ENCODE measurements at places on chromosomes 11 and 22. TPM values are rescaled to one million over a fixed set of nuclear protein-coding genes. Genes with fewer than 3 reads are reported as not detected.

CHRM4 gene
- 0.18 TPM for polyA plus RNA-seq

- DNase-seq: peak; percentile 71
- peaks cover 30% of the 10 kb centered on the region for H3K4me1 ChIP-seq
These were observed at the start of gene ATXN10 for GRCh38 chr22:45671783-45672563. ATXN10 (plus strand) TSS chr22:45671834; CDS start chr22:45672064, 230 bp downstream.

DNA sequence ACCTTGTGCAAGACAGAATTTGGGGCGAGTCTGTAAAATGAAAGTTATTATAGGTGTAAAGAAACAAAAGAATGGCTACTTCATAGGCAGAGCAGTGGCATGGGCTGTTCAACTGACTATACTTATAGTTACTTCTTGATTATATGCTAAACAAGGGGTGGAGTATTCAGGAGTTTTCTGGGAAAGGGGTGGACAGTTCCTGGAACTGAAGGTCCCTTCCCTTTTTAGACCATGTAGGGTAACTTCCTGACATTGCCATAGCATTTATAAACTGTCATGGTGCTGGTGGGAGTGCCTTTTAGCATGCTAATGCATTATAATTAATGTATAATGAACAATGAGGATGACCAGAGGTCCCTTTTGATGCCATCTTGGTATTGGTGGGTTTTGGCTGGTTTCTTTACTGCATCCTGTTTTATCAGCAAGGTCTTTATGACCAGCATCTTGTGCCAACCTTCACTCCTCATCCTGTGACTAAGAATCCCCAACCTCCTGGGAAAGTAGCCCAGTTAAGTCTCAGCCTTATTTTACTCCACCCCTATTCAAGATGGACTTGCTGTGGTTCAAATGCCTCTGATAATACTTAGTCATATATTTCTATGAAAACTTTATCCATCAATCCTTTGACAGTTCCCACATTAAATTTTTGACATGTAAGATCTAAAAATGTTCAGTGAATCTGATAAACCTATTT, 118.6 kb downstream of the ARHGAP42 start:
- H3K27ac ChIP-seq: no peak overlapping the region
- no peaks in the 10 kb centered on the region for H3K36me3 ChIP-seq
- no peak overlapping the region for H3K4me3 ChIP-seq
- DNase-seq: no peak
- no peaks in the 10 kb centered on the region for H3K4me1 ChIP-seq

DNA sequence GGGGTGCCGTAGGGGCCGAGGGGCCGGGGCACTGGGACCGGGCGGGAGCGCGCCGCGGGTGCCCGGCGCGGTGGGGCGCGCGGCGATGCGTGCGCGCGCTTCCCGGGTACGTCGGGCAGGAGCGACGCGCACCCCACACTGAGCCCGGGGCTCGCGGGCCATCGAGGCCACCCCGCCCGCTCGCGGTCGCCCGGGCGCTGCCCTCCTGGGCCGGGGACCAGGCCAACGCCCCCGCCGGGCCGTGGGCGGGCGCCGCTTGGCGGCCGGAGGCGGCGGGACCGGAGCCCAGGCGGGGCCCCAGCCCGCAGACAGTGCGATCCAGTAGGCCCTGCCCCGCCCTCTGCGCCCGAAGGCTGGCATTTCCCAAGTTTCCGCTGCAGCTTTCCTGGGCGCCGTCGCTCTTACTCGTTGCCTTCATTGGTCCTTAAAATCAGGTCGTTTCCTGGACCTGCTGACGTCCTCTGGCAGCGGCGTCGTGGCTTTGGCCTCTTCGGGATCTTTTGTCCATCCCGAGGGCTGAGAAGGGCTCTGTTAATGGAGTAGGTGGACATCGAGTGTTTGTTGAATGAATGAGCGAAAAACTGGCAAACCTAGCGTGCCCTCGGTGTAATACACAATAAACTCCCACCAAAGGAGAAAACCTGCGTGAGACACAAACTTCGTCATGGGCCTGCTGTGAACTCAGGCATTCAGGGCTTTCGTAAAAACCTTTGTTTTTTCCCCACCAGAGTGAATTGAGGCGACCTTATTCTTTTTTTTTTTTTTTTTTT, 638 bp downstream of the PARVA start:
- peaks cover 3% of the 10 kb centered on the region for H3K4me1 ChIP-seq
- H3K27me3 ChIP-seq: peaks cover 21% of the 10 kb centered on the region
- no peaks in the 10 kb centered on the region for H3K36me3 ChIP-seq
- DNase-seq: peak; percentile 10
- H3K27ac ChIP-seq: no peak overlapping the region
- H3K4me3 ChIP-seq: peak overlapping the region; percentile 86

GRCh38 chr11:117395476-117395875, 67.8 kb downstream of the CEP164 start:
- no peak overlapping the region for H3K27ac ChIP-seq
- H3K4me3 ChIP-seq: no peak overlapping the region
- no peak for DNase-seq
- H3K36me3 ChIP-seq: peaks cover 25% of the 10 kb centered on the region

NAALADL1 gene
- 14.0 TPM for polyA plus RNA-seq

RTN3 gene
- polyA plus RNA-seq: 43.1 TPM

- DNase-seq: peak; percentile 39
- peak overlapping the region; percentile 97 for H3K4me3 ChIP-seq
- H3K27me3 ChIP-seq: peaks cover 3% of the 10 kb centered on the region
- peaks cover 50% of the 10 kb centered on the region for H3K4me1 ChIP-seq
- peak overlapping the region; percentile 94 for H3K27ac ChIP-seq
These were observed 600 bp downstream of the FCHSD2 start for GRCh38 chr11:73141309-73142127.

All from naive thymus-derived CD8-positive, alpha-beta T cell (primary cell).